ENCODE measurements at places on chromosomes 2 and 18. TPM values are rescaled to one million over a fixed set of nuclear protein-coding genes. Genes with fewer than 3 reads are reported as not detected.

DNA sequence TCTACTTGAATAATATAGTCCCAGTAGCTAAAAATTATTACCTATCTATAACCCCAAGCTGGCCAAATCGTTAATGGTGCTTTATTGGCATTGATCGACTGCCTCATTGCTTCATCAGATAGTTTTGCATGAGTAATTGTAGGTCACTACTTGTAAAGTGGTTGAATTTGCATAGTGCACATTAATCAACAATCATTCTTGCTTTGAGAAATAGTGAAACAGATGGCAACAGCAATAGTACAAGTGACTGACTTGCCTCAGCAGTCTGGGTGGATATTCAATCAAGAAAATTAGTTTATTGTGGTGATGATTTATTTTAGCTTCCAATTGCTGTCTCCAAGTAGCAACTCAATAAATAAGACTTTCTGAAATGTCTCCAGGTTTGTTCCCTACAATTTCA, 117.8 kb upstream of the NRXN1 start:
- H3K27me3 ChIP-seq = no peaks in the 10 kb centered on the region
- H3K27ac ChIP-seq = no peak overlapping the region
- H3K4me3 ChIP-seq = no peak overlapping the region
- H3K36me3 ChIP-seq = no peaks in the 10 kb centered on the region
- no peak for DNase-seq
- H3K4me1 ChIP-seq = no peaks in the 10 kb centered on the region

GRCh38 chr2:30886080-30886479, 78.8 kb upstream of the CAPN13 start:
- H3K27ac ChIP-seq = no peak overlapping the region
- H3K36me3 ChIP-seq = no peaks in the 10 kb centered on the region
- no peaks in the 10 kb centered on the region for H3K27me3 ChIP-seq
- no peak overlapping the region for H3K4me3 ChIP-seq

- H3K27ac ChIP-seq = no peak overlapping the region
- H3K36me3 ChIP-seq = peaks cover 5% of the 10 kb centered on the region
- DNase-seq = no peak
- no peaks in the 10 kb centered on the region for H3K27me3 ChIP-seq
- no peak overlapping the region for H3K4me3 ChIP-seq
Observed at GRCh38 chr2:171084128-171084527, 76.6 kb downstream of the TLK1 start.

- H3K27ac ChIP-seq = no peak overlapping the region
- peak; percentile 49 for DNase-seq
Observed at GRCh38 chr2:152134488-152135280, 35.8 kb upstream of the CACNB4 start.

GRCh38 chr2:233060980-233061590, 943 bp downstream of the INPP5D start:
- H3K36me3 ChIP-seq = no peaks in the 10 kb centered on the region
- H3K27ac ChIP-seq = no peak overlapping the region
- no peaks in the 10 kb centered on the region for H3K27me3 ChIP-seq
- H3K4me3 ChIP-seq = no peak overlapping the region
- DNase-seq = no peak

- H3K4me1 ChIP-seq = peaks cover 10% of the 10 kb centered on the region
- peak; percentile 4 for DNase-seq
- H3K27ac ChIP-seq = peak overlapping the region; percentile 82
- H3K4me3 ChIP-seq = peak overlapping the region; percentile 95
- H3K27me3 ChIP-seq = no peaks in the 10 kb centered on the region
- H3K36me3 ChIP-seq = no peaks in the 10 kb centered on the region
Observed at GRCh38 chr2:99338029-99338585, 918 bp downstream of the EIF5B start.

- H3K27ac ChIP-seq = no peak overlapping the region
- no peaks in the 10 kb centered on the region for H3K4me1 ChIP-seq
- H3K4me3 ChIP-seq = no peak overlapping the region
Observed at GRCh38 chr2:106552921-106553320, 65.8 kb downstream of the CD8B2 start.

GRCh38 chr2:9145109-9145751, 61.4 kb upstream of the ASAP2 start:
- H3K36me3 ChIP-seq = no peaks in the 10 kb centered on the region
- H3K27ac ChIP-seq = no peak overlapping the region
- peak; percentile 58 for DNase-seq
- peaks cover 16% of the 10 kb centered on the region for H3K4me1 ChIP-seq

DNA sequence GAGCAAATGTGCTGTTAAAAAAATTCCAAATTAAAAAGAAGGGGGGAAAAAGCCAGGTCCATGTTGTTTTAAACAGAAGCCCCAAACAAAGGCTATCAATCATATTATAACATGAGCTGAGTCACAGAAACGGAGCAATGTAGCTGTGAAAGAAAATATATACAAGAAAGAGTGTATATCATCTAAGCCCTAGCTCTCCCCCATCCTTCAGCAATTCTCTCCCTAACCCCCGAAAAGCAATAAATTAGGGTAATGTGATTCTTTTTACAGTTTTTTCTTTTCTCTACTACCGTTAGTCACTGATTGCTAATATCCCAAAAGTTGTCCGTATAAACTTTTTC, 25.3 kb downstream of the FEZ2 start:
- peaks cover 19% of the 10 kb centered on the region for H3K36me3 ChIP-seq
- H3K4me1 ChIP-seq = peaks cover 20% of the 10 kb centered on the region
- H3K27me3 ChIP-seq = no peaks in the 10 kb centered on the region
- H3K4me3 ChIP-seq = no peak overlapping the region
- no peak overlapping the region for H3K27ac ChIP-seq

DNA sequence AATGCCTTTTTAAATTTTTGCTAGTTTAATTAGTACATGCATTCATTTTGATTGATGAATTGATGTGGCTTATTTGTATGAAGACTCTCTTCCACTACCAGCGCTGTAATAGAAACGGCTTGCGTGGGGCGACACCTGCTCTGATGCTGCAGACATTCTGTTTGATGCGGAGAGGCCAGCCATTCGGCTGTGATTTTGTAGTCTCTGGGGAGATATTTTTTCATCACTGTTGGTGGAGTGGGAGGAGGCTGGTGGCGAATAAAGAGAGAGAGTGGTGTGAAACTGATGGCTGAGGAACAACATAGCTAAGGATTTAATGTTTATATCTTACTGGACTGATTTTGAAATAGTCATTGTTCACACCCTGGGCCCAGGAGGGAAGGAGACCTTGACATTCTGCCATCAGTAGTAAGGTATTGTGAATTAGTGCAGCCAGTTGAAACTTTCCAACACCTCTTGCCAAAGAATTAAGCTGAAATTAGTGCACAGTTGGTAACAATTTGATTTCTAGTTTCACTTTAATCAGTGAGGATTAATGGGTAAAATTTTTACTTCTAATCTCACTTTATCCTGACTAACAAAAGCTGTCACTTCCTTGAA, 224.1 kb downstream of the MTX2 start:
- no peaks in the 10 kb centered on the region for H3K36me3 ChIP-seq
- no peak overlapping the region for H3K4me3 ChIP-seq
- no peaks in the 10 kb centered on the region for H3K27me3 ChIP-seq
- peaks cover 27% of the 10 kb centered on the region for H3K4me1 ChIP-seq
- no peak overlapping the region for H3K27ac ChIP-seq

DNA sequence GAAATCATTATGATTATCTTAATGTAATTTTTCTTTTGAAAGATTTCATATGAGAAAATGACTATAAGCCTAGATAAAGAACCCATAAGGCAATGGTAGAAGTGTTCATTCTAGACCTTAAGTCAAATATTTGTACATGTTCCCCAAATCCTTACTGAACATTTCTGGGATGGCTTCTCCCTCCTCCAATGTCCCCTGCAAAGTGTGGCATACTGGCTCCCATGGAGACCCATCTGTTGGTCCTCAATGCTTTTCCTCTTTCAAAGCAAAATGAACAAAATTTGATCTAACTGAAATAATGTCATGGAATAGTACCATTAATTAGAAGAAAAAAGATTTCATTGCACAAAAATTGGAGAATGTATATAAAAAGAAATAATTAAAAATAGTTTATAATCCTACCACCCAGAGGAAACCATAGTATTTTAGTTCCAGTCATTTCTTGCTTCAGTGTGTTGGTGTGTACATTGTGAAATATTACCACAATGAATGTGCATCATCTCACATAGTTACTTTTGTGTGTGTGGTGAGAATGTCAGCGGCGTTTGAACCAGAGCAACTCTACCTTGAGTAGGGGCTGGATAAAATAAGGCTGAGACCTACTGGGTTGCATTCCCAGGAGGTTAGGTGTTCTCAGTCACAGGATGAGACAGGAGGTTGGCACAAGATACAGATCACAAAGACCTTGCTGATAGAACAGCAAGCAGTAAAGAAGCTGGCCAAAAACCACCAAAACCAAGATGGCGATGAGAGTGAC, 181.3 kb downstream of the UXS1 start:
- no peak overlapping the region for H3K4me3 ChIP-seq
- H3K27ac ChIP-seq = no peak overlapping the region
- no peaks in the 10 kb centered on the region for H3K27me3 ChIP-seq
- H3K36me3 ChIP-seq = no peaks in the 10 kb centered on the region

DNA sequence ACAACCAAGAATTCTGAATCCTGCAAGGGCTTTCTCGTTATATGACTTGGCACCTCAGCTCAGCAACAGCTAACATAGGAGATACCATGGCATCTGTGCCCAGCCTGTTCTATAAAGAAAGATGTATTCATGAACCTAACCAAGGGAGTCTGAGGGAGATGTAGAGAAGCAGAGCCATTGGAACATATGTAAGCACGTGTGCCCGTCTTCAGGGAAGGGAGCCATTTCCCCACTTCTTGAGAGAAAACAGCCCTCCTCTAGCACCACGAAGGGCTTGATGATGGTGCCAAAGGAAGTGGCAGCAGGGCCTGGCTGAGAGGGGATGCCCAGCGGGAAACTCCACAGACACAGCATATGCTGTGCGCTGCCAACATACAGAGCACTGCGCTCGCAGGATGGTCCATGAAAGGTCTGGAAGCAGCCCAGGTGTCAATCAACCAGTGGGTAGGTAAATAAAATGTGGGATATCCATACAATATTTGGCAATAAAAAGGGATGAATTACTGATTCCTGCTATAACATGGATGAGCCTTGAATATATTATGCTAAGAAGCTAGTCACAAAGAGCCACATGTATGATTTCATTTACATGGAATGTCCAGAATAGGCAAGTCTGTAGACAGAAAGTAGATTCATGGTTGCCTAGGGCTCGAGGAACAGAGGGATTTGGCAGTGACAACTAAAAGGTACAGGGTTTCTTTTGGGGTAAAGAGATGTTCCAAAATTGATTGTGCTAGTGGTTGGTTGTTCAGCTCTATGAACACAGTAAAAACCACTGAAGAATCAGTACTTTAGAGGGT, 16.1 kb downstream of the TMEM247 start:
- no peaks in the 10 kb centered on the region for H3K27me3 ChIP-seq
- no peaks in the 10 kb centered on the region for H3K36me3 ChIP-seq
- no peak overlapping the region for H3K27ac ChIP-seq

DNA sequence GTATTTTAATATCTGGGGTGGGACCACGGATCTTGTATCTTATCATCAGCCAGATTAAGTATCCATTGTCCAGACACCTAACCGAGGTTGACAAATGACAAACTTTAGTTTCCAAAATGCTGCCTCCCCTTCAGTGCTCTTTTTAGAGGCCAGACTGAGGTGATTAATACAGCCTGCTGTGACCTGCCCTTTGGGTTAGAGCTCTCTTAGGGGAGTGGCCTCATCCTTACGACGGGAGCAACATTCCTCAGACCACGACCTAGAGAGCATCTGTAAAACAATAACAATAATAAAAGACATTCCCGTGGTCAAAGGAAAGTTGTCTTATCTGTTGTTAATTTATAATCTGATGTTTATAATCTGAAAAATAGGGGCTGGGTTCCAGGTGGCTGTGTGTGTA, 405.3 kb downstream of the LPIN1 start:
- peaks cover 14% of the 10 kb centered on the region for H3K4me1 ChIP-seq
- no peaks in the 10 kb centered on the region for H3K36me3 ChIP-seq
- H3K27me3 ChIP-seq = no peaks in the 10 kb centered on the region
- peak; percentile 17 for DNase-seq
- H3K27ac ChIP-seq = no peak overlapping the region

GRCh38 chr2:218721934-218722333, 11.3 kb downstream of the TTLL4 start:
- no peak for DNase-seq
- H3K36me3 ChIP-seq = peaks cover 2% of the 10 kb centered on the region
- H3K27me3 ChIP-seq = no peaks in the 10 kb centered on the region
- no peak overlapping the region for H3K4me3 ChIP-seq
- no peaks in the 10 kb centered on the region for H3K4me1 ChIP-seq

- H3K4me1 ChIP-seq = no peaks in the 10 kb centered on the region
- no peak overlapping the region for H3K27ac ChIP-seq
- H3K4me3 ChIP-seq = no peak overlapping the region
- peaks cover 18% of the 10 kb centered on the region for H3K36me3 ChIP-seq
- H3K27me3 ChIP-seq = no peaks in the 10 kb centered on the region
- DNase-seq = no peak
Observed at GRCh38 chr2:3451169-3451568, 68.2 kb downstream of the ADI1 start.

The SLC11A1 gene
- total RNA-seq = not detected

The E2F6 gene
- total RNA-seq = 22.1 TPM

The SIX3 gene
- total RNA-seq = 0.48 TPM

The MAP3K2 gene
- total RNA-seq = 71.2 TPM

The C2orf80 gene
- total RNA-seq = not detected

The CREG2 gene
- total RNA-seq = 0.11 TPM

The NYAP2 gene
- 0.19 TPM for total RNA-seq

The TUBA3E gene
- not detected for total RNA-seq

The CFAP221 gene
- 0.29 TPM for total RNA-seq
